ENCODE measurements at places on chromosomes 7 and 10.

GRCh38 chr10:100522945-100523344 lies 3.3 kb upstream of the SEC31B start:
- DNase-seq = no peak

GRCh38 chr7:144391823-144392255 lies 11.7 kb downstream of the NOBOX start:
- DNase-seq = no peak

DNA sequence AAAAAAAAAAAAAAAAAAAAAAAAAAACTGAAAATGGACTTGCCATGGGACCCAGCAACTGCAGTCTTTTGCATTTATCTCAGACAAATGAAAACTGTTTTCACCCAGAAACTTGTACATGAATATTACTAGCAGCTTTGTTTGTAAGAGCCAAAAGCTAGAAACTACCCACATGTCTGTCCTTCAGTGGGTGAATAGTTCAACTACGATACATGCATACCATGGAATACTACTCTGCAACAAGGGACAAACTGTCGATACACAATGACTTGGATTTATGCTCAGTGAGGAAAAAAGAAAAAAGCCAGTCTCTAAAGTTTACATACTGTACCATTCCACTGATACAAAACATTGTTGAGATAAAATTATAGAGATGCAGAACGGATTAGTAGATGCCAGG lies 195.6 kb downstream of the KIAA1217 start:
- no peak for DNase-seq

- no peak for DNase-seq
Observed at GRCh38 chr7:116562529-116563121, 37.8 kb downstream of the CAV1 start.

- DNase-seq = no peak
Observed at GRCh38 chr10:47276576-47277351, 23.2 kb upstream of the GDF10 start.

GRCh38 chr7:95784796-95785195 lies 12.4 kb downstream of the DYNC1I1 start:
- DNase-seq = no peak

DNA sequence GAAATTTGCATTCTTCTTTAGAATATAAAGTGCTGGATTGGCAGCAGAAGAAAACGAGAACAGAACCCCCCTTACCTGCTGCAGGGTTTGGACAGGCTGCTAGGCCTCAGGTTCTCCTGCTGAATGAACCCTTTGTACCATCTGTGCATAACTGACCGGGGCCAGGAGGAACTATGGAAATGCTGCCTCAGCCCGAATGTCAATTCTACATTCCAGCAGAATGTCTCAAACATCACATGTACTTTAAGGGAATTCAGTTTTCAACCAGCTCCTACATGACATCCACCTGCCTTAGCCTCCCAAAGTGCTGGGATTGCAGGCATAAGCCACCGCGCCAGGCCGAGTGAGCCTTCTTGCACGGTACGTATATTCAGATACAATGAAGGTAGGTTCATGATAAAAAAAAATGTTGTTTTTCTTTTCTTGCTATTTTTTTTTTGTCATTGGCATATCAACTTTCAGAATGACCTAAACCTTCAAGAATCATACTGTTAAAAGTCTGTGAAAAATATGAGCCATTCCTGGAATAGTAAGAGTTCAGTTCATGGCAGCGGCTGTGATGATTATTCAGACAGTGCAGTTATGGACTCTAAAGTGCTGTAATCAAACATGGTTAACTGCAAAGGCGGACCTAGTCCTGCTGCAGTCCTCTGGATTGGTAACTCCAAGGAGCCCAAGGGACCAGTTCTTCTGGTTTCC lies 84.4 kb upstream of the TNS3 start:
- DNase-seq = no peak

DNA sequence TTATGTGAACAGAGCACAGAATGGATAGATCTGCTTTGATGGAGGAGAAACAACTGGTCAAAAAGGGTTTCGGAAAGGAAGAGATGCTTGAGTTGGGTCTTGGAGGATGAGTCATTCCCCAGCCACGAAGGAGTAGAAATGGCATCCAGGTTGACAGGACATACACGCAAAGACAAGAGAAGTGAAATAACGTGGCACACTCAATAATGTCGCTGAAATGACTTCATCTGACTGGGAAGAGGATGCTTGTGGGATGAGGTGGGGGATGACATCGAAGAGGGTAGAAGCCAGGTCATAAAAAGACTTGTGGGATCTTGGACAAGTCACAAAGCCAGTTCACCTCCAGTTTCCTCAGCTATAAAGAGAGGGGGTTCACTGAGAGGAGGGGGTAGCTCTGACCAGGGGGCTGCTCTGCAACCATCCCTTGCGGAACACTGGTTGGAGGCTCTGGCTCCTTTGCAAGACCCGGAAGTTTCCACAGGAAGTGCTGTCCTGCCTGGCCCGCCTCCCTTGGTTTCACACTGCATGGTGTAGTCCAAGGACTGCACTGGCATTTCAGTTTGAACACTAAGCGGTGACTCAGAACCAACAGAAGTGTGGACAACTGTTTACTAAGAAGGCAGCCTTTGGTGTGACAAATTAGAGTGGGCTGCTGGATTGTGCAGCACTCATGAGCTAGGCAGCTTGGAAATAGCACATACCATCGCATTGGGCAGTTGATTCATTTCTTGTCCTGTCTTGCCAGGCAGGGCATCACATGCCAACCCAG lies 189.9 kb upstream of the ADO start:
- no peak for DNase-seq

DNA sequence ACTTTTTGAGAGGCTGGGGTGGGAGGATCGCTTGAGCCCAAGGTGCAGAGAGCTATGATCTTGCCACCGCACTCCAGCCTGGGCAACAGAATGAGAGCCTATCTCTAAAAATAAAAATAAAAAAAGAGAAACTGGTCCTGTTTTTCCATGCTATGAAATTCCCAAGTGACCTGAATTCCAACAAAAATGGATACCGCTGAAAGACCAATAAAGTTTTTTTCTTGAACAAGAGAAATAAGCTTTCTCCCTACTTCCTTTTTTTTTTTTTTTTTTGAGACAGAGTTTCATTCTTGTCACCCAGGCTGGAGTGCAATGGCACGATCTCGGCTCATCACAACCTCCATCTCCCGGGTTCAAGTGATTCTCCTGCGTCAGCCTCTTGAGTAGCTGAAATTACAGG lies 12.5 kb upstream of the SEPHS1 start:
- DNase-seq = no peak

- no peak for DNase-seq
Observed at GRCh38 chr10:89213191-89213808, 6.2 kb upstream of the CH25H start.

GRCh38 chr10:122706467-122706866 lies 6.8 kb upstream of the C10orf120 start:
- no peak for DNase-seq

GRCh38 chr7:132239422-132239994 lies 336.8 kb downstream of the PLXNA4 start:
- DNase-seq = no peak

GRCh38 chr10:59847326-59847725 lies 59.0 kb downstream of the CCDC6 start:
- DNase-seq = no peak

DNA sequence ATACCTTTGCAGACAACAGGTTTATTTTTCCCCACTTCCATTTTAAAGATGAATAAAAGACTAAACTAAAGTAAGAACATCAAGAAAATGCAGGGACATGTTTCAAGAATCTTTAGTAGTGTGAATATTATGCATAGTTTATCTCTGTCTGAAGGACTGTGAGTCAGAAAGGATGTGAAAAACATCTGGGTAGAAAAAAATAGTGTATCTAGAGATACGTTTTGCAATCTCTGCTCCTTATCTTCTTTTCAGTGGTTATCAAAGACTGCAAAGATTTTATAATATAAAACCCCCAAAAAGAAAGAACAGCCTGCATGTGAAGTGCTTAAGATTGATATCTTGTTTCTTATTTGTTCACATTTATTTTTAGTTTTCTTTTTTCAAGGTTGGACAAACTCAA lies 101.9 kb upstream of the ARHGAP21 start:
- no peak for DNase-seq

DNA sequence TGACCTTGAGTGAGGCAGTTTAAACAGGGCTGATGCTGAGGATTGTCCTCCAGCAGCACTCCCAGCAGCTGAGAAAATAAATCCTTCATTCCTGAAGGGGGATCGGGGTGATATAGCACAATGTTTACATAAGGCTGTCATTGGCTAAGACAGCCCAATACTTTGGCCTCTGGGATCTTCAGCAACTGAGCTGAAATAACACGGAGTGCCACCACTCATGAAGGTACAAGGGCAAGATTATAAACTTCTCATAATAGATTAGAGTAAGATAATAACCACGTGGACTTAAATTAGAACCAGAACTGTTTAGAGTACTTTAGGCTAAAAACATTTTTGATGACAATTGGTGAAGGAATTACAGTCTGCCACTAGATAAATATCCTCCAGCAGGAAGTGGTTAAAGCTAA lies 70.0 kb upstream of the PAPSS2 start:
- no peak for DNase-seq

DNA sequence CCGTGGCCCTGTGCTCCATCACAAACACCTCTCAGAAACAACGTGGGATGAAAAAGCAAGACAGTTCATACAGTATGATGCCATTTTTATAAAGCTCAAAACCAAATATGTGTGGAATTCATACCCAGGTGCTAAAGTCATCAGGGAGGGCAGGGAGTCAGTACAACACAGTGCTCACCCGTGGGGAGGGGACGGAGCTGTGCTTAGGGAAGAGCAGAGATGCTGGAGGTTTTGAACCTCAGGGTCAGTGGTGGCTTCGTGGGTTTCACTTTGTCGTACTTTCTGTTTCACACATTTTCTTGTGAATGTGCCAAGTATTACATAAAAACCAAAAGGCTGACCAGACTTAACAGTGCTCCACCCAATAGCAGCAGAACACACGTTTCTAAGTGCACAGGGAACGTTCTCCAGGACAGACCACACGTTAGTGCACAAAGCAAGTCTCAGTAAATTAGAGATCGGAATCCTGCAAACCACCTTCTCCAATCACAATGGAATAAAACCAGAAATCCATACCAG lies 21.2 kb downstream of the ZMIZ2 start:
- DNase-seq = no peak

Measured in activated CD4-positive, alpha-beta T cell treated with anti-CD3 and anti-CD28 coated beads for 24 hours (primary cell).